Right cardiac atrium (tissue), 5 donors: ENCODE measurements at places on chromosomes 2 and 18. TPM values are rescaled to one million over a fixed set of nuclear protein-coding genes. Genes with fewer than 3 reads are reported as not detected.

The L3MBTL4 gene
- total RNA-seq: 34.9 TPM

- peak; percentile 28 for DNase-seq
Measured at GRCh38 chr18:55778788-55779690, 191.0 kb upstream of the TCF4 start.

- peak; percentile 50 for DNase-seq
Measured at GRCh38 chr2:67340133-67341011, 56.8 kb upstream of the ETAA1 start.

The DYNAP gene
- not detected for total RNA-seq

The KCNG3 gene
- not detected for total RNA-seq

DNA sequence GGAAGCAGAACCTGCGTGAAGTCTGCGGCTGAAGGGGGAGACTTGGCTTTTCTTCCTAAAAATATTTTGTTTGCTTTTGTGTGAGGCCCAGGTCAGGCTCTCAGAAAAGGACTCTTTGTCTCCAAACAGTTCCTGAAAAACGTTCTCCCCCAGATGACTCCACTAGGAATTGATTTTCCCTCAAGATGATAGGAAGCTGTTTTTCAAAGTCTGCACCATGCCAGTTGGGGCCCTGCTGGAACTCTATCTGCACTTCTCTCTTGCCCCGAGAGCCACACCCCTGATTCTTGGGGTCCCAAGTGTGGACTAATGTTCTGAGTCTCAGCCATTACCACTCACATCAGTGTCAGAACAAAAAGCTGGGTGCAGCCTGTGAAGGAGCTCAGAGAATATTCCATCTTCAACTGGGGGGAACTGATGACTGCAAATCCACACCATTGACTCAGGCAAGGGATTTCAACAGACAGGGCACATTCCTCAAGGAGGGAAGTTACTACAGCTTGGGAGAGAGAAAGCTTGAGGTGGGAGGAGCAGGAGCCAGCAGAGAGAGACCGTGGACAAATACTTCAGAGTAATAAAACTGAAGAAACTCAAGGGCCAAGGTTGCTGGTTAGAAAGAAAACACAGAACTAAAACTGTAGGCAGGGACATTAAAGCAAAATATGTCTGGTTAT is 768.3 kb downstream of the RNF144A start:
- DNase-seq: no peak

DNA sequence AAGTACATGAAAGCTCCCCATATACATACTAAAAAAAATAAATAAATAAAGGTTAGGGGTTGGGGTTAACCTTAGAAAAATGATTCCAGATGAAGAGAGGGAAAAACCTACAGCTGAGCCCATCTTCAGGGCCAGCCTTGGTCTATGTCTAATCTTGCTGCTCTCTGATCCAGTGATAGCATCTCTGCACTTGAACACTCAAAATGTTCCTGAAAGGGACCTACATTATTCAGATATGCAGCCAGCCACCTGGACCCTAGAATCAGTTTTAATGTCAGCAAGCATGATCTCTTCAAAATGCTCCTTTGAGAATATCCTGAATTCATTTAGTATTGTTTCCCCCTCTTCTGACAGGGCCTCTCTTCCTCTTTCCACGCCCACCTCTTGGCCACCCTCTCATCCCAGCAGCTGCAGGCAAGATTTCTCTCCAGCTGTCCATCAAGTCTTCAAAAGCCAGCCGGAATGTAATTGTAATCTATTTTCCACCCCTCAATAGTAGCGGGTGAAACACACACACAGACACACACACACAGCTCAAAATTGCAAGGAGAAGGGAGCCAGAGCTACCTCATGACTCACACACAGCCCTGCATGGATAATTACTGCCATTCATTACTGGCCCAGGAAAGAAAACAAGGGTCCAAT is 135.5 kb downstream of the MYO3B start:
- DNase-seq: no peak

DNA sequence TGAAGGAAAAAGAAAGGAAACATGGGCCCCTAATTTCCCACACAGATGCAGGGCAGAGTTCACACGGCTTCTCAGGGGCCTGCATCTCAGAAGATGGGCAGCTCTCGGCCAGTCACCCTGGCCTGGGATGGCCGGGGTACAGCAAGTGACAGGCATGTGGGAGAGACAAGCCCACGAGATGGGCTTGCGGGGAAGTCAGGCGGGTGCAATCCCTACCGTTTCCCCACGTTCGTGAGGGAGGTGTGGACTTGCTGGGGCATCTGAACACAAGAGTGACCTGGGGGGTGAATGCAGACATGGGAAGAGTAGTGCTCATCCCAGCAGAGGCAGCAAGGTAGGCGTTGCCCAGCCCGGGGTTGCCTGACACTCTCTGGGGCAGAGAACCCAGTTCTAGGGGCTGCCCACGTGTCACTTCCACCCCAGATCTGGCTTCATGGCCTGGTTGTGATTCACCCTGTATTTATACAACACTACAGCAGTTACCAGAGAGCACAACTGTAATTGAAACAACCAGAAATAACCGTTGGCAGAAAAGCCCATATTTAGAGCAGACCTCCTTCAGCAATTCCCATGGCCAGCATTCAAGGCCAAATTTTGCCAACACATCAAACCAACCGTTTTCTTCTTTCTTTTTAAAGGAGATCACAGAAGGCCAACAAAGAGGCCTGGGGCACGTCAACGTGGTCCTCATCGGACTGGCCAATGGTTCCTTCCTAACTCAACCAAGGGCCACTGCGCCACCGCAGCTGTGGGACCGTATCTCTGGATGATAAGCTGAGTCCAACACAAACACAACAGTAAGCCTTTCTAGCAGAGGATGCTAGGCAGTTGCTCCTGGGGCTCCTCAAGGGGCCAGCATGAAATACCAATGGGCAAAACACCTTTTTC is 58.4 kb downstream of the PARD6G start:
- no peak for DNase-seq

- peak; percentile 85 for DNase-seq
Measured at GRCh38 chr2:237669628-237670392, 42.4 kb downstream of the LRRFIP1 start.

DNA sequence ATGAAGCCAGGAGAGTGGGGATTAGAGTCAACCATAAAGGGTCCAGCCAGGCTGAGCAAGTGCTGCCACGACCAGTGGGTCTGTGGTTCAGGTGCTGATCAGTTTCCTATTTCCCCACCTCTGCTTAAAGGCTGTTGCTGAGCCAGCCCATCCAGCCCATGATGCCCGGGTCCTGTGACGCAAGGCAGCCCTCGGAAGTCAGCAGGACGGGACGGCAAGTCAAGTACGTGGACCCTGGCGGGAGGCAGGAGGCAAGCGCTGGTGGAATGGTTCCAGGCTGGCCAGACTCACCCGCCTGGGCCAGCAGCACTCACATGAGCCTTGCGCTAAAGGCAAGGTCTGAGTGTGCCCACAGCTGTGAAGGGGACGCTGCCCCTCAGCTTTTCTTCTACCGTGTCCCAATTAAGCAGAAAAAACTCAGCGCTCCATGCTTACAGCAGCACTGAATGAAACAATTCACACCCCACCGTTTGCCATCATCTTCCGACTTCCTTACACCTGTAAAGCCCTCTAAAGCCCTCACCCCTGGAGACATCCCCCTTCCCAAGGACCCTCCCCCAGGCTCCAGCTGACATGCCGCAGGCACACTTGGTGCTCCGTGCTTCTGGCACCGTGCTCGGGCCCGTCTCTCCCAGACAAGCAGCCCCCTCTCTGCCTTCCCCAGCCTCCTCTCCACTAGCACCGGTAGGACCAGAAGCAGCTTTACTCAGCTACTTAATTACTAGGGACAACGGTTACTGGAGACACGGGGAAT is 11.3 kb upstream of the RPL31 start:
- no peak for DNase-seq

- no peak for DNase-seq
Measured at GRCh38 chr2:68250196-68250595, 2.1 kb downstream of the PPP3R1 start.

DNA sequence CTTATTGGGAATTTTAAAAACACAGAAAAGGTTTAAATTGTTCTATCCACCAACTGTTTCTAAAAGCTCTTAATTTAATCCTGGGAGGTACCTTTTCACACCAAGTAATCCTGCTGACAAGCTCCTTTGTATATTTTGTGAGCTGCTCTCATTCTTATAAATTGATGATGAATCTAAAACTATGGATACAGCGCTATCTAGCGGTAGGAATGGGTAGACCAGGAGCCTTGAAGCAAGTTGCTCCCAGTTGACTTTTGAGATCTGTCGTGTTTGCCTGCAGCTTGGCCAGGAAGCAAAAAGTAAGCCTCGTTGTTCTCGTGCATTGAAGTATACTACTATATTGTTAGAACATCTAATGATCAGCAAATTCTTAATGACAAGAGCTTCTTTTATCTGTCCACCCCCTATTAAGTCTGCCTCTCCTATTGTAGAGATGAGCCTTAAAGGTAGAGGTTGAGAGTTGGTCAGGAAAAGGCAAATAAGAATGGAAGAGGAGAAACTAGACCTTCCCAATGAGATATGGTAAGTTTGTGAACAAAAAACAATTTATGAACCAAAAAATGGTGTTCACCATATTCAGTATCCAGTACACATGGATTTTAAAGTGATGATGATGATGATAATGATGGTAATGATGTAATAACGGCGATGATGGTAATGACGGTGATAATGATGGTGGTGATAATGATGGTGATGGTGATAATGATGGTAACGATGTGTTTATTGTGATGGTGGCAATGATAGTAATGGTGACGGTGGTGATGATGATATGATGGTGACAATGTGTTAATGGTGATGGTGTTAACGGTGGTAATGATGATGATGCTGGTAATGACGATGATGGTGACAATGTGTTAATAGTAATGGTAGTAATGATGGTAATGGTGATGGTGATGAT is 212.1 kb upstream of the NCKAP5 start:
- DNase-seq: no peak

GRCh38 chr2:104118889-104119288 is 735.0 kb upstream of the POU3F3 start:
- DNase-seq: no peak

DNA sequence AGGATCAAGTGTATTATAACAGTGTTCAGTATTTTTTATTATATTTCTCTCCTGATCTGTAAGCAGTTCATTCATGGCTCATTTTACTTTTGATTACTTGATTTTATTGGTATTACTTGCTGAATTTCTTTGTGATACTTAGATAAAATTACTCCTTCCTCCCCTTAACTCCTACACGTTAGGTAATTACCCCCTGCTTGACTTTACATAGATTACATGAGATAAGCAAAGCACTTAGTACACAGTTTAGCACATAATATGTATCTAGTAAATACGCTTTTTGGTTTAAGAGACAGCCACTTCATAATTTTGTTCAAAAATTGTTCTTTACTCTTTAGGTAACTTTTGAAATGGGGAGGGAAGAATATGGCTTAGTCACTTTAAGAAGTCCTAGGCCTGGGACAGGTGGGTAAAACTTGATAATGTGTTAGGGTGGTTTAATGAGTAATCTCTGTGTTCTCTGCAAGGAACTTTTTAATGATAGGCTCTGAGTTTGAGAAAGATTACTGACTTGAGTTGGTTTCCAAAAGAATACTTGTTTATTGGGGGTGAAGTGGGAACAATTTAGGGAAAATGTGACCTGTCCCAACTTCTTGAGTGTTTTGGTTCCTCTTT is 80.9 kb downstream of the NCOA1 start:
- DNase-seq: no peak

The DNAH7 gene
- 0.48 TPM for total RNA-seq

DNA sequence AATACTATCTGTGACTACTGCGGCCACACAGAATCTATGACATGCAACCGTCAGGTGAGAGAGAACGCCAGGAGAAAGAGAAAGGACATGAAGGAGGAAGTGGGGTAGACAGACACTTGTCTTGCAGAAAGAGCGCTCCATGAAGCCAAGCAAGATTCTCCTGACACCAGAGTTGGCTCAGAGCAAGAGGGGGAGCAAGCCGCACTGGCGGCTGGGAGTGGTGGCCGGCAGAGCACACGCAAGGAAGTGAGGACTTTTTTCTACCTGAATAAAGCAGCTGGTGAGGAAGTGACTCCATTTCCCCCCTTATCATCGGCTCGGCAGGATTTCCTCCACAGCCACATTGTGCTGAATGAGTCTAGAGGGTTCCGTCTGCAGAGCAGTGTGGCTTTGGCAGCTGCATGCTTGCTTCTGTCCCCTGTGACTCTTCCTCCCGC is 181.6 kb downstream of the BCL2 start:
- DNase-seq: no peak

DNA sequence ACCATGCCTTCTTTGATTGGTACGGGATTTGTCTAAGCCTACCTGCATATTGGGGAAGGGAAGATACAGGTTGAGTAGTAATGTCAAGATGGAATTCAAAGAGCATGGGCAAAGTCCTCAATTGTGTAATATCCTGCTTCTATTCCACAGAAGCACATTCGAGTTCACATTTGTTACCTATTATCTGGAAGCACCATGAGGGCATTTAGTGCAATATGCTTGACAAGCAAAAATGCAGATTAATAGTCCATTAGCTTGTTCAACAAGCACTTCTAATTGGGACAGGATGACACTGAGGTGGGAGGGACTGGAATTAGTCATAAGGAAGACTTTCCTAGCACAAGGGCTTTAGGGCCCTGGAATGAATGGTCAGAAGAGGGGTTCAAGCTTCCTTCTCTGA is 40.5 kb downstream of the MYO5B start:
- no peak for DNase-seq

DNA sequence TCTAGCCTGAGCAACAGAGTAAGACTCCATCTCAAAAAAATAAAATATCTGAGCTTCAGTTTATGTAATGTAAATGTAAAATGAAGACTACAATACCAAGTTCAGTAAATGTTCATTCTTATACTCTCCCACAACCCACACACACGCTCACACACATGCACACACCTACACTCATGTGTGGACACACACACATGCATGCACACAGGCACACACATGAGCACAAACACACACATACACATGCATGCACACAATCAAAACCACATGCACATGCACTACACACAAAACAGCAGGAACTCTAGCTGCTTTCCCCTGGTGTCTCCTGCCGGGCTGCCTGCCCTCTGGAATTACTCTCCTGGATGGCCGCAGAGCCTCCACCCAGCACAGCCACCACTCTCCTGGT is 90.6 kb downstream of the GFPT1 start:
- DNase-seq: no peak

DNA sequence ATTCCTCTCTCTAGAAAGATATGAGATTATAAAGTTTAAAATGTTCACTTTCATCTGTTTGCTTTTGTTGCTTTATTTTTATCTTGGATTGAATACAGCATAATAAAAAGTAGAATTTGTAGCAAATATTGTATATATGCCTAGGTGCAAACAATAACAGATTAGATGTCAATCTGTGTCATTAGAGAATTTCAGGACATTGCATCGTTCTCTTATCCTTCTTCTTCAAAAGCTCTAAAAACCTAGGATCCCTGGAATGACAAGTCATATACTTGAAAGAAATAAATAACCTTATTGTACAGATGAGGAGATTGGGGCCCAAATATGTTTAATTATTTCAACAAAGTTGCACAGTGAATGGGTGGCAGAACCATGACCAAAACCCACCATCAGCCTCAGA is 102.8 kb upstream of the BZW1 start:
- no peak for DNase-seq

The RIT2 gene
- not detected for total RNA-seq

The MOGAT1 gene
- not detected for total RNA-seq

- DNase-seq: no peak
Measured at GRCh38 chr2:241870611-241871537, 1.3 kb downstream of the RTP5 start.
